Ascending aorta (tissue), 2 donors: ENCODE measurements at places on chromosomes 11 and 22. TPM values are rescaled to one million over a fixed set of nuclear protein-coding genes. Genes with fewer than 3 reads are reported as not detected.

ZC3H7B gene
- total RNA-seq = 54.9 TPM

SLC22A12 gene
- total RNA-seq = not detected

KCNK4 gene
- not detected for total RNA-seq

TSPAN18 gene
- 21.3 TPM for total RNA-seq

- no peak overlapping the region for H3K4me3 ChIP-seq
- H3K27ac ChIP-seq = no peak overlapping the region
- no peaks in the 10 kb centered on the region for H3K27me3 ChIP-seq
- DNase-seq = no peak
These were observed 4.3 kb upstream of the DGCR6L start for GRCh38 chr22:20324139-20324516.

DNA sequence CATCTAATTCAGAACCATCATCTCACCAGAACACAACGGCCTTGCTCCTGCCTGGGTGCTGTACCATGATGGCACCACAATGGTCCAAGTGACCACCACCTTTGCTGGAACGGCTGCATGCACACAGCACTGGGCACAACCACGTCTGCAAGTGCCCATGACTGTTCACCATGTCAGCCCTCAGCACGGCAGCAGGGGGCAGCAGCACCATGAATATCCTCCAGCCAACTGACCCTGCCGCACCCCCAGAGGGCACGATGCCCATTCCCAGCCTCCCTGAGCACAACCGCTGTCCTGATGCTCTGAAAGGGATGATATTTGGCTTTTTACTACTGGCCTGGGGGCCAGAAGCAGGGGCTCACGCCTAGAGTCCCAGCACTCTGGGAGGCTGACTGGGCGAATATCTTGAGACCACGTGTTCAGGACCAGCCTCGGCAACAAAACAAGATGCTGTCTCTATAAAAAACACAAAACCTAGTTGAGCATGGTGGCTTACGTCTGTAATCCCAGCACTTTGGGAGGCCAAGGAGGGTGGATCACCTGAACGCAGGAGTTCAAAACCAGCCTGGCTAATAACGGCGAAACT, 25.7 kb downstream of the DRD4 start:
- no peak overlapping the region for H3K27ac ChIP-seq
- no peaks in the 10 kb centered on the region for H3K4me1 ChIP-seq
- no peak overlapping the region for H3K4me3 ChIP-seq
- no peaks in the 10 kb centered on the region for H3K27me3 ChIP-seq
- peaks cover 53% of the 10 kb centered on the region for H3K36me3 ChIP-seq
- peak; percentile 78 for DNase-seq

- no peaks in the 10 kb centered on the region for H3K27me3 ChIP-seq
- H3K4me1 ChIP-seq = no peaks in the 10 kb centered on the region
- no peak overlapping the region for H3K27ac ChIP-seq
- no peak for DNase-seq
- H3K36me3 ChIP-seq = no peaks in the 10 kb centered on the region
These were observed 7.2 kb downstream of the STK33 start for GRCh38 chr11:8586805-8587204.

- no peak for DNase-seq
- no peak overlapping the region for H3K4me3 ChIP-seq
- H3K27me3 ChIP-seq = no peaks in the 10 kb centered on the region
- H3K27ac ChIP-seq = no peak overlapping the region
- H3K4me1 ChIP-seq = no peaks in the 10 kb centered on the region
- no peaks in the 10 kb centered on the region for H3K36me3 ChIP-seq
These were observed 43.5 kb downstream of the LINC01488 start for GRCh38 chr11:69524991-69525411.

DNA sequence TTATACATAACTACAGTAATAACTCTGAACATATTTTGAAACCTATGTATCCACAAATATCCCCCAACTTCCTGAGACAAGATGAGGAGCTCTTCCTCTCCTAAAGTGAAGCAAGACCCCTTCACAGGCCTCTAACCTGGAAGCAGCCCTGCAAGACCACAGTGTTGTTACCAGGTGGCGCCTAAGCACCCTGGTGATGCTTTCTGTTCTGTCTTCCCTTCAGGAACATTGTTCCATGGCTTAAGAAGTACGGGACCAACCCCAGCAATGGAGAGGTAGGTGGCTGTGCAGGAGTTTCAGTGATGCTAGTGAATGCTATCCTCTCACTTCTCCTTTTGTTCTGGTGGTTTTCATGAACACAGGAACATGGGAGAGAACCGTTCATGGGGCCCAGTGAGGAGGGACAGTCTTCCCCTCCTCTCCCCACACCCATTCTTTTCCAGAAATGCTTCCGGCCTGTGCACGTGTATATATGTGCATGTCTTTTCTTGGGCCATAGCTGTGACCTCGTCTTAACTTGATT, 6.4 kb downstream of the PPIL2 start:
- no peak for DNase-seq
- H3K4me1 ChIP-seq = no peaks in the 10 kb centered on the region
- peaks cover 65% of the 10 kb centered on the region for H3K36me3 ChIP-seq
- H3K27ac ChIP-seq = no peak overlapping the region

- H3K4me1 ChIP-seq = no peaks in the 10 kb centered on the region
- no peaks in the 10 kb centered on the region for H3K27me3 ChIP-seq
- no peak overlapping the region for H3K27ac ChIP-seq
- DNase-seq = no peak
- no peak overlapping the region for H3K4me3 ChIP-seq
- H3K36me3 ChIP-seq = no peaks in the 10 kb centered on the region
These were observed 4.0 kb downstream of the USP28 start for GRCh38 chr11:113871336-113871735.

DNA sequence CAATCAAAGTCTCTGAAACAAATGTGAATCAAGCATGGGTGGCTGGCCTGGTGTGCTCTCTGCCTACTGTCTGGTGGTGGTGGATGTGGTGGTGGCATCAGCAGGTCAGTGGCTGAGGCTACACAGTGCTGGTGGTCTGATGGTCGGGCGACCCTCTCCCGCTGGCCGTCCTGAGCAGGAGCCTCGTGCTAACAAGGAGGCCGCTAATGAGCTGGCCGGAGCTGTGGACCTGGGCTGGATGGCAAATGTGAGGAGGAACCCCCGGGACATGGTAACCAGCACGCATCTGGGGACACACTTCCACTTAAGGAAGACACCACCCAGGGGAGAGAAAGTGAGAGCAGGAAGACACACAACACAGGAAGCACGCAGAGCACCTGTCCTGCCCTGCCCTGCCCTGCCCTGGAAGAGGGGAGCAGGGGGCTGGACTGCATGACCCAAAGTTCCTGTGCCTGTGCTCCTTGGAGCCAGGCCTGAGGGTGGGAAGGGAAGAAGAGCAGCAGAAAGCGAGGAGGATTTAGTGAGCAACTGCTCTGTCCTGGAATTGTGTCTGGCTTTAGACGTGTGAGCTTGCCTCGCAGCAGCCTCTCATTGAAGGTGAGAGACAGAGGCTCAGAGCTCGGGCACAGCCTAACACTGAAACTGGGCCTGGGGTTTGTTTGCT, 23.7 kb downstream of the SLC37A2 start:
- no peaks in the 10 kb centered on the region for H3K36me3 ChIP-seq
- no peak for DNase-seq
- no peaks in the 10 kb centered on the region for H3K4me1 ChIP-seq
- no peak overlapping the region for H3K27ac ChIP-seq

DNA sequence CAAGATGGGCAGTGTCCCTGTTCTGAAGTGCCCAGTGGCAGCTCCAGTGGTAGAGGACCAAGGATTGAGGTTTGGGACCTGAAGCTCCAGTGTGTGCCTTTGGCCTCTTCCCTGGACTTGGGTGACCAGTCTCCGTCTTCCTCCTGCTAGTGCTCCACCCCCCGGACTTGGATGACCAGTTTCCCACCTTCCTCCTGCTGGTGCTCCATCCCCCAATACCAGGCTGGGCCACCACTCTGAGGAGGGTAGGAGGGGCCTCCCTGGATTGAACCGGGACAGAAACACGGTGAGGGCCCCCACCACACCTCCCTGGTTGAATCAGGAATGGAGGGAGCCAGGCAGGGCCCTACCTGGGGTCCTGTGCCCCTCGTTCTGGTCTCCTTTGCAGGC, 10.9 kb upstream of the NEAT1 start:
- no peak overlapping the region for H3K4me3 ChIP-seq
- H3K27me3 ChIP-seq = no peaks in the 10 kb centered on the region
- H3K36me3 ChIP-seq = peaks cover 44% of the 10 kb centered on the region

DNA sequence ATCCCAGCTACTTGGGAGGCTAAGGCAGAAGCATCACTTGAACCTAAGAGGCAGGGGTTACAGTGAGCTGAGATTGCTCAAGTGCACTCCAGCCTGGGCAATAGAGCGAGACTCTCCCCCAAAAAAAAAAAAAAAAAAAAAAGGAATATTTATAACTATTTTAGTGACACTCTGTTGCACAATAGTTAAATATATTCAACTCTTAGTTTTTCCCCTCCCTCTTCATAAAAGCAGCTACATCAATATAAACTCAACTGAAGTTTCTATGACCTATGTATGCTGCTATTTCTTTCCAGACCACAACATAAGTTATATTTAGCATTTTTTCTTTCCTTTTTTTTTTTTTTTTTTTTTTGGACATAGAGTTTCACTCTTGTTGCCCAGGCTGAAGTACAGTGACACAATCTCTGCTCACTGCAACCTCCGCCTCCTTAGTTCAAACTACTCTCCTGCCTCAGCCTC, 19.2 kb downstream of the CELF1 start:
- H3K36me3 ChIP-seq = no peaks in the 10 kb centered on the region
- H3K27ac ChIP-seq = peak overlapping the region; percentile 64
- H3K4me1 ChIP-seq = peaks cover 12% of the 10 kb centered on the region
- H3K27me3 ChIP-seq = no peaks in the 10 kb centered on the region
- no peak overlapping the region for H3K4me3 ChIP-seq
- no peak for DNase-seq
